ENCODE measurements at places on chromosomes 5 and 9.

- no peak for DNase-seq
Measured at GRCh38 chr5:137492331-137492730, 6.8 kb downstream of the SPOCK1 start.

DNA sequence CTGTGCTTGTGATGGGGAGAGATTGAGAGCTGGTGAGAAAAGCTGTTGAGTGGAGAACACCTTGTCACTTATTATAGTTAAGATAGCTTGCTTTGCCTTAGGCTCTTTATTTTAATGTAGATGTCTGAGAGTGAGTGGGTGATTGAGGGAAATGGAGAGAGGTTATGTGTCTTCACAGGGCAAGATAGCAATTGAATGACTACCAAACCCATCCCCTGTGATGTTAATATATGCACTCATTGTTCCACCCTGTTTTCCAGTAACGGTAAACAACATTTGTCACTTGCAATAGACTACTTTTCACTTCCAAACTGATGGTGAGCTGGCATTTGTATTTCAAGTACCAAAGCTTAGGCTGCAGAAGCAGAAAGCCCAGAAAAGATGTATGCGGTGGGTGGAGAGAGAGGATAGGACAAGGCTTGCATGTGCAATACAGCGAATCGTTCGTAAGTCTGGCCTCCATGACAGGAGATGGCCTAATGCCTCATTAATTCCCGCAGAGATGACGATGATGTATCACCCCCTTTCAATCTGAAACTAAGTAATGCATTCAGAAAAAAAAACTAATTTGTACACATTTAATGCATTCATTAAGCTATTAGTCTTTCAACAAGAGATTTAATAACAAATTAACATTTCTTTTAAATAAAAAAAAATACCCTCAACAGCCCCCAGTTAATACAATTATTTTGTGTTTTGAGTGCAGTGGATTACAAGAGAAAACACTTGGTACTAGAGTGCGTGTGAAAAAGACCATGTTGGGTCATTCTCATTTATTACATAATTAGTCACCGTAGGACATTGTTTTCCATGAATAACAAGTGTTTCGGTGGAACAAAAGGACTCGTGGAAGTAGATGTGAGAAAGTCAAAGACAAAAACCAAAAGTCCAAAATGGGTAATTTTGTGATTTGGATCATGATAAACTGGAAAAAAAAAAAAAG lies 699.0 kb downstream of the BRINP1 start:
- DNase-seq = no peak

GRCh38 chr5:160660132-160660531 lies 191.9 kb downstream of the ATP10B start:
- no peak for DNase-seq

- DNase-seq = no peak
Measured at GRCh38 chr9:108620767-108621166, 235.0 kb downstream of the ACTL7B start.

- no peak for DNase-seq
Measured at GRCh38 chr9:120386390-120387131, 193.4 kb downstream of the CDK5RAP2 start.

Data from RPMI8226 (cell line).